ENCODE measurements at places on chromosomes 11 and 22.

DNA sequence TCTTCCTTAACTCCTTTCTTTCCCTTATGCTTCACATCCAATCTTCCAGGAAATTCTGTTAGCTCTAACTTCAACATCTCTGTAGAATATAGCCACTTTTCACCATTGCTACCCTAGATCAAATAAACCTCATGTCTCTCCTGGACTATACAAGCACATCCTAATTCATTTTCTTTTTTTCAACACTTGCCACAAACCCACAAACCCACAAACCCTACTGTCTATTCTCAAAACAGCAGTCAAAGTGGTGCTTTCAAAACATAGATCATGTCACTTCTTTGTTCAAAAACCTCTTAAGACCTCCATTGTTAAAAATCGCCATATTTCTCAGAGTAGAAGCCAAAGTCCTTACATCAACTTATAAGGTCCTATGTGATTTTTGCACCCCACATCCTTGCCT lies 94.3 kb downstream of the PIWIL4 start:
- DNase-seq = no peak

- no peak for DNase-seq
Observed at GRCh38 chr11:100793525-100793924, 106.4 kb downstream of the ARHGAP42 start.

GRCh38 chr22:33112580-33112979 lies 54.4 kb upstream of the SYN3 start:
- no peak for DNase-seq

- no peak for DNase-seq
Observed at GRCh38 chr11:9719566-9720289, 55.9 kb downstream of the SWAP70 start.

GRCh38 chr22:20232237-20232598 lies 35.9 kb downstream of the RTN4R start:
- no peak for DNase-seq

- peak; percentile 98 for DNase-seq
Observed at GRCh38 chr11:74138572-74138971, 32.2 kb downstream of the C2CD3 start.

DNA sequence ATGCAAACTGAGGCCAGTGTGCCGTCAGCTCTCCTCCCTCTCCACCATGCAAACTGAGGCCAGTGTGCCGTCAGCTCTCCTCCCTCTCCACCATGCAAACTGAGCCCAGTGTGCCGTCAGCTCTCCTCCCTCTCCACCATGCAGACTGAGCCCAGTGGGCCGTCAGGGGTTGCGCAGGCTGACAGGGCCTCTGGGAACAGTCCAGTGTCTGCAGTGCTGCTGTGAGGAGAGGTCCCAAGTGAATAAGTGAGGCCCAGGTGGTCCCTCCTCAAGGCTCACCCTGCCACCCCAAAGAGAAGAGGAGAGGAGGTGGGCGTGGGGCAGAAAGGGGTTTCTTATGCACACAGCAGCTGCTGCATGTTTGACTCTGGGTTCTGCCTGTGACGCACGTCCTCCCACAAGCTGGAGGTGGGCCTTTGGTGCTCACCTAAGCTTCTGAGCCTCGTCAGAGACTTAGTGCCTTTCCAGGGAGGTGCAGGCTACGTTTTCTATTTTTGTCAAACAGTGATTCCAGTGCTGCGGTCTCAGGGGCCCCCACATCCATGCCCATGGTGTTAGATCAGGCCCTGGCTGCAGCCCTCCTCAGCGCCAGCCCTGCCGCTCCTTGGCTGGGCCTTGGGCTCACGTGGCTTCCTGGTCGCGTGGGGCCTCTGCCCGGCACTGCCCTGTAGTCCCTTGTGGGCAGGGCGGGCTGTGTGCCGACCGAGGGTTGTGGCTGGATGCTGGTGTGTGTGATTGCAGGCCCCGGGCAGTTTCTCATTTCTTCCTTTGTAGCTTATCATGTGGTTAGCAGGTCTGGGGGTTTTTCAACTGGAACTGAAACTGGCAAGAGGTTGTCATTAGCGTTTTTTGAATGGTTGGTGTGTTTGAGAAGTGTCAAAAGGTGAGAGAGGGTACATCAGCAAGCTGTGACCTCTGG lies 7.1 kb downstream of the TPCN2 start:
- no peak for DNase-seq

- DNase-seq = peak; percentile 11
Observed at GRCh38 chr11:57071829-57072228, 83.1 kb downstream of the OR5AK2 start.

DNA sequence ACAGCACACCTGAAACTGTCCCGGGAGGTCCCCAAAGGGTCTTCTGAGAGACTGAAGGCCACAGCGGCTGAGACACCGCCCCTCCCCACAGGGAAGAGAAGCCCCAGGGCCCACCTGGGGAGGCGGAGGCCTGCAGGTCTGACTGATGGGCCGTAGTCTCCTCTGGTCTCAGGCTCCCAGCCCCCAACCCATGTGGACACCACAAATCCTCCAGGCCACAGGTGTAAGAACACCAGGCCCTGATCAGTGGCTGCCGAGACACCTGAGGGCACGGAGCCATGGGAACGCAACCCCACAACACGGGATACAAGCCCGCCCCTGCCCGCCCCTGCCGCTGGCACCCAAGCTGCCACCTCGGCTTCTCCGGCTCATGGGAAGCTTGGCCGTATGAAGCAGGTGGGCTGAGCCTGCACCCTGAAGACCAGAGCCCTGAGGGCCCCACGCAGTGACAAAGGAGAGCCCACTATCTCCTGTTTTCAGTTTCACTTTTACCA lies 46.3 kb downstream of the BRD1 start:
- no peak for DNase-seq

DNA sequence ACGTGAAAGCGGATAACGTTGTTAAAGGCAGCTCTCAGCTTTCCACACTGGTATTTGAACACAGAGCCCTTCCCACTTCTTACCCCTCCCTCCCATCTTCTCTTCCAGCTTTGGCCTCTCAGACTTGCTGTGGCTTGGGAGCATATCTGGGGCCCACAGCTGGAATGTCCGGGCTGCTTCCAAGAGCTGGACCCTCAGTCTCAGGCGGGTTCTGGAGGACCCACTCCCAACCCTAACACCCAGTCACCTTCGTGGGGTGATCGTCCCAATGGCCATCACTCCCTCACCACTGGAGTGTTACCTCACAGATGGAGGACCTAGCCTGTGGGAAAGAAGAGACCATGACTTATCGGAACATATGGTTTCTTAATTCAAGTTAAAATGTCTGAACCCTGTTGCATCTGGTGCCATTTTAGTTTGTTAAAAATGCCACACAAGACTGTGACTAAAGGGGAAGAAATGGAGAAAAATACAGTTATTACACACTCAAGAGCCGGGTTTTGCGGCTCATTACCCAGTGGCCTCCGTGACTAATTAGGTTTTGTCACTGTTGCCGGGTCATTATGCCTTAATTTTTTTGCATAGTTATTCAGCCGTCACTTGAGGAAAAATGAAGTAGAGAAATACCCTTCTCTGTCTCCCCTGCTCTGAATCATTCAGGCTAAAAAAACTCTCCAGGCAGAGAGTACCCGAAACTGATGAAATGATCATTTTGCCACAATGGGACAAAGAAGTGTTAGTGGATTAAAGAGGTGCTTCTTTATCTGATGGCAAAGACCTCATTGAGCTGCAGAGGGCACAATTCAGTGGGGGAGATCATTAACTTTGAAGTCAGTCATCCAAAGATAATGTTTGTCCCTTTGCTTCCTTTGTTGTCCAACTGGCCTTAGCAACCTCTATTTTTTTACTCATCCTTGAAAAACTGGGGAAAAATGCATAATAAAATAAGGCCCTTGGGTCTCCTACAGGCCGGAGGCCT lies 87.2 kb upstream of the HTATIP2 start:
- DNase-seq = peak; percentile 23

- no peak for DNase-seq
Observed at GRCh38 chr11:84853841-84854497, 773.2 kb downstream of the DLG2 start.

DNA sequence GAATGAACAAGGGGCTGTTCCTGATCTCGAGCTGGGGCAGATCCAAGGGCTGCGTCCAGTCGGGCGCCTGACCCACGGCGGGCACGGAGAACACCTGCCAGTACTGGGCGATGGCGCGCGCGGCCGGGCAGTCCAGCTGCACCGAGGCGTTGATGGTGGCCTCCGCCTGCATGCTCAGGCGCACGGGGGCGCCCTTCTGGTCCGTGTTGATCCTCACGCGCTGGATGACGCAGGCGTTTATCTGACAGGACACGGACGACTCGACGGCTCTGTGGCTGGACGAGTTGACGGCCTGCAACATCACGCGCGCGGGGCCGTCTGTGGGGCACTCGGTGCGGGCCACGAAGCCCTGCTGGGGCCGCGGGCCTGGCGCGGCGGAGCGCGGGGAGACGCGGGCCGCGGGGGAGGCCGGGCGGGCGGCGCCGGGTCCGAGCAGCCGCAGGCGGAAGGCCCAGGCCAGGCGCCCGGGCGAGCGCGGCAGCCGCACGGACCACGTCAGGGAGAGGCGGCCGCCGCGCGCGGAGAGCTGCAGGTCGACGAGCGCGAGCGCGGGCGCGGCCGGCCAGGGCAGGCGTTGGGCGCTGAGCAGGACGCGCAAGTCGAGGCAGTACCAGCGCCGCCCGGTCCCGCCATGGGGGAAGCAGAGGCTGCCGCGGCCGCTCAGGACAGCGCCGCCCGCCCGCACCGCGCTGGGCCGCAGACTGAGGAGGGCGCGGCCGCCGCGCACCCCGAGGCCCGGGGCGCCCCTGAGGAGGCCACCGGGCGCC lies 511 bp downstream of the PKDREJ start:
- peak; percentile 24 for DNase-seq

- DNase-seq = no peak
Observed at GRCh38 chr11:33387996-33388395, 130.8 kb downstream of the HIPK3 start.

DNA sequence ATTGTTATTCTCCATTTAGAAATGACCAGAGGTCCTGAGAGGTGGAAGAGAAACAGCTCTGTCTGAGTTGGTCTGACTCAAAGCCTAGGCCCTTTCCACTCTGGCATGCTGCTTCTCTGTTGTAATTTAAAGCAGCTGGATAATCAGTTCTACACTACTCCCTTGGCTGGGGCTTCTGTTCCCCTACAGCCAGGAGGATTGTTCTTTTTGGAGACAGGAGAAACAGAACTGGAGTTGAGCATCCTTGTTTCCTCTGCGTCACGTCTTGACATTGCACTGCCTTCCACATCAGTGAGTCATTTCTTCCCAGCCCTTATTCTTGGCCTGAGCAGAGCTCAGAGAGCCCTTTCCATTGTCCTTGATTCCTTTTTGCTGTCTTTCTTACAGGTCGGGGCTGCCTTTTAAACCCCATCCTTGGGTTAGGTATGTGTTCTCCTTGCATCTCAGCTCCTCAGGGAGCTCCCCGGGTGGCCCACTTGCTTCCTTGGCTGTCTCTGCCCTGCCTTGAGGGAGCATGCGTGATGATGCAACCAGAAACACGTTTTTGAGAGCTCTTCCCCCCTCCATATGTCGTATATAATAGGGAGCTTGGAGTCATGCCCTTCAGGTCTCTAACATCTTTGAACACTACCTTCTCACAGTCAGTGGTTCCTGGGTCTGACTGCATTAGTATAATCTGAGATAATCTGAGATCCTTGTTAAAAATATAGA lies 35.7 kb downstream of the CYB5R2 start:
- DNase-seq = peak; percentile 17

- DNase-seq = no peak
Observed at GRCh38 chr22:45366713-45367112, 46.7 kb downstream of the SMC1B start.

- DNase-seq = peak; percentile 9
Observed at GRCh38 chr22:33922349-33922681, 2.0 kb upstream of the LARGE1 start.

Data from astrocyte (in vitro differentiated cells and primary cell).